ENCODE measurements at places on chromosomes 6 and 20. TPM values are rescaled to one million over a fixed set of nuclear protein-coding genes. Genes with fewer than 3 reads are reported as not detected.

The SIRPB1 gene
- total RNA-seq = 0.14 TPM

The CCDC170 gene
- total RNA-seq = under 0.01 TPM

The CST2 gene
- not detected for total RNA-seq

The AKAP7 gene
- total RNA-seq = 5.6 TPM

The DNMT3B gene
- total RNA-seq = 6.2 TPM

The ARFGEF3 gene
- total RNA-seq = 10.6 TPM

The NKX2-4 gene
- total RNA-seq = not detected

The ADGRB3 gene
- under 0.01 TPM for total RNA-seq
